ENCODE measurements at places on chromosomes 7 and 10.

DNA sequence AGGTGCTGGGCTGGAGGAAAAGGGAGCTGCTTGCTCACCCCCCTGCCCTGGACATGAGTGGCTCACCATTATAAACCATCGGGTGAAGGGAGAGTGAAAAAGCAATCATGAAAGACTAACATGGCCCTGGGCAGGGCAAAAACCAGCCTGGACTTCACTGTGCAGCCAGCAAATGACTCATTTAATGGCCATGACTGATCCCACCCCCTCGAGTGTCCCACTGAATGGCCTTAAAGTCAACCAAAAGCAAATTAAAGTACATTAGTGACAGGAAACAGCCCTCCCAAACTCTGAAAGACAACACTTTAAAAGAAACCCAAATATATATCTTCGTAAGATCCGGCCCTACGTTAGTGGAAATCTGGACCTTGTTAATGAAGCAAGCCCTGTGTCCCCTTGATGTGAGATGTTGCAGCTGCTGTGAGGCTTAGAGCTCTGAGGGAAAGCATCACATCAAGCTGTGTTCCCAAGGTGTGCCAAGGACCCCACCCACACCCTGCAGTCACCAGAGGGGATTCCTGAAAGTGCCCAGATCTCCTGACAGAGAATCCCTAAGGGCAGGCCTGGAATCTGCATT, 31.2 kb downstream of the ADCYAP1R1 start:
- DNase-seq, result no peak

GRCh38 chr10:4678023-4678950, 147.7 kb upstream of the AKR1E2 start:
- no peak for DNase-seq

- DNase-seq, result no peak
Observed at GRCh38 chr10:64503429-64503828, 982.2 kb downstream of the REEP3 start.

GRCh38 chr10:6173203-6173602, 29.5 kb upstream of the PFKFB3 start:
- DNase-seq, result peak; percentile 48

DNA sequence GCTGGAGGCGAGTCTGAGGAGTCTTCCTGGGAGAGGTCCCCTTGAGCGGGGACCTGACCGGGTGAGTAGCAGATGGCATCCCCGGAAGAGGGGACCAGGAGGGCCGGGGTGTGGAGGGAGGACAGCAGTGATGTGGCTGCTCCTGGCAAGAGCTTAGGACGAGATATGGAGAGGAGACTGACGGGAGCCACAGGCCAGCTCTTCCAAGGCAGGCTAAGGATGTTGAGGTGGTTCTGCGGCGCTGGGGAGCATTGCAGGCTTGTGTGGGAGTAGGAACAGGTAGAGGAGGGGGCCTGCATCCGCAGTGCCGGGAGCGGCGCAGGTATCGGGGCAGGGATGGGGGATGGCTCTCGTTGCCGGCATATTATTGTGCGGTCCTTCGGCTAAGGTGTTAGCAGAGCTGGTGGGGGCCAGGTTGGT, 76.7 kb upstream of the ANLN start:
- no peak for DNase-seq

- no peak for DNase-seq
Observed at GRCh38 chr7:80288175-80289122, 153.8 kb downstream of the GNAI1 start.

GRCh38 chr10:118698421-118698820, 56.3 kb downstream of the CACUL1 start:
- DNase-seq, result peak; percentile 49

Data from T-helper 17 cell (primary cell).